ENCODE measurements at places on chromosomes 7 and 10. TPM values are rescaled to one million over a fixed set of nuclear protein-coding genes. Genes with fewer than 3 reads are reported as not detected.
A peak's percentile ranks its signal among the peaks of the same experiment; 100 is the strongest.

DNA sequence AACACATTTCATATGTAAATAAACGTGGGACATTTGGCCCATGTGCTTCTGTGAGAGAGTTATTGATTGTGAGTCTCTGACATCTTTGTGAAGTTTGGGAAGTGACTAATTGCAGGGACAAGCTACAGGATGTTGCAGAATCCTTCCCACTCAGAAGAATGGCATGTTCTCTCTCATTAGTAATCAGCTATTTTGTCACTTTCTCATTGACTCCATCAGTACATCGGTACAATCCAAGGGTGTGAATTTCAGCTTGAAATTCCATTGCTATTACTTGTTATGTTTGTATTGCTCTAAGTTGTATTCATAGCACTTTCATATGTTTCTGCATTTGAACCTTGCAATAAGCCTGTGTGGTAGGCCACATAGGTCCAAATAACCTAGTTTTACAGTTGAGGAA, 100.0 kb upstream of the KCNMA1 start:
- DNase-seq = no peak

DNA sequence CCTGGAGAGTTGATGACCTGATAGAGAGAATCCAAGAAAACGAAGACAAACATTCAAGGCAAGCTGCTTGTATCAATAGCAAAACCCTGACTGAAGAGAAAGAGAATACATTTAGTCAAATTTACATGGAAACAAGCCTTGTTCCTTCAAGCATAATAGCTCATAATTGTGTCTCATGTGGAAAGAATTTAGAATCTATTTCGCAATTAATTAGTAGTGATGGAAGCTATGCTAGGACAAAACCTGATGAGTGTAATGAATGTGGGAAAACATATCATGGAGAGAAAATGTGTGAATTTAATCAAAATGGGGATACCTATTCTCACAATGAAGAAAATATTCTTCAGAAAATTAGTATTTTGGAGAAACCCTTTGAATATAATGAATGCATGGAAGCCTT, 18.0 kb downstream of the RBAK start:
- DNase-seq = no peak

GRCh38 chr7:832167-832967, at the start of gene SUN1:
Gene SUN1 (plus strand): TSS chr7:832476. CDS start chr7:832525, 49 bp downstream.
- peak; percentile 55 for DNase-seq

The HOXA1 gene
- 5.8 TPM for total RNA-seq

The BTAF1 gene
- total RNA-seq = 22.4 TPM
